ENCODE measurements at places on chromosomes 7 and 10.

DNA sequence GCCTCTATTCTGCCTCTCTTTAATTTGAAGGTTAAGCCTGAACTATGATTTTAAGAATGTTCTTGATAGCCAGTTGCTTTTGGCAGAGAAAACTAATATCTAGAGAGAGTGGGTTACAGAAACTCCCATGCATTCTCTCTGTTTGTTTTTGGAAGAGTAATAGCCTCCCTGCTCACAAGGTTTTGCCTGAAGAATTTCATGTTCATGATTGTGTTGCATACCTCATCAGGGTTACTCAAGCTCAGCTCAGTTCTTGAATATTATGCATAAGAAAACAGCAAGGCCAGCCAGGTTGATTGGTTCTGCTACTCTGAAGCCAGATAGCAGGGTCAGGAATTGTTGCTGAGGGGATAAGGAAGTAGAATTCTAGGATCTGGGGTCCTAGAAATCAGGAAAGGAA, 137.4 kb downstream of the MDFIC start:
- DNase-seq = no peak

GRCh38 chr7:22140578-22140977, 194.9 kb upstream of the CDCA7L start:
- no peak for DNase-seq

GRCh38 chr7:100415448-100415847, 13.1 kb downstream of the ZCWPW1 start:
- DNase-seq = no peak

DNA sequence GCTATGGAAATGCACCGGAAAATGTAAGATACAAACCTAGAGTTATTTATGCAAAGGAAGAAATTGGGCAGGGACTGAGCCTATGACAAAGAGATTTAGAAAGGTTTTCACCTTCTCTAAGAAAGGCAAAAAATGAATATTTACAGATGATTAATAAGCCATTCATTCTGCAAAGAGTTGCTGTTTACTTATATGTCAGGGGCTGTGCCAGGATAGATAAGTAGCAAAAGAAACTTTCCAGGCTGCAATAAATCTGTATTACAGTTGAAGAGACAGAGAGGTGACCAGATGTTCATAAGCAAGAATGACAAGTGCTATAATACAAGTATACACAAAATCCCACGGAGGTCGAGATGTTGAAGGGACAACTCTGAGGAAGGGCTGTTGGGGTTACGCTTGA, 299.6 kb downstream of the CALN1 start:
- DNase-seq = no peak

DNA sequence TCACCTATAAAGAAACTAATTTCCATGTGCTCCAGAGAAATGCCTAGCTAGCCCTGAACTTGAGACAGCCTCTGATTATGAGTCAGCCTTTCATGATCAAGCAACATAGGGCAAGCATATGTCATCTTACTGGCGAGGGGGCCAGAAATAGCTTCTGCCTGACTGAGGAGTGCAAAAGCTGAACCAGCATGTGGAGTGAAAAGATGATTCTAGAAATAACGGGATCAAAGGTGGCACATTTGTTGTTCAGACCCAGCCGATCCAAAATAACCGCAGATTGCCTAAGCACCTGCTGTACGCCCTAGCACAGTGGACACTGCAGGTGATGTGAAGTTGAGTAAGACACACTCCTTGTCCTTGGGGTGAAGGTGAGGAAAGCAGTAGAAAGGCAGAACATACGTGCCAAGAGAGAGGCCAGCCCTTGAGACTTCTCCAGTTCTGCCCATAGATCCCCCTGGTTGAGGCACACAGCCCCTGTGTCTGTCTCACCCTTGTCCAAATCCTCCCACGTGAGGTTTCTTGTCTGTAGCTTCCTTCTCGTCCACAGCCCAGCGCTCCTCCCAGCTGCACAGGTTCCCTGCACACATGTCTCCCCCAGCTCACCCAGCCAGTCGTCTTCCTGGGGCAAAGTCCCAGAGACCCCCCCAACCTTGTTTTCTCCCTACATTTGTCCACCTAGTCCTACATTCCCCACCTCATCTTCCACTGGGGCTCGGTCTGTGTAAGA, 2.8 kb upstream of the BCL7B start:
- no peak for DNase-seq

DNA sequence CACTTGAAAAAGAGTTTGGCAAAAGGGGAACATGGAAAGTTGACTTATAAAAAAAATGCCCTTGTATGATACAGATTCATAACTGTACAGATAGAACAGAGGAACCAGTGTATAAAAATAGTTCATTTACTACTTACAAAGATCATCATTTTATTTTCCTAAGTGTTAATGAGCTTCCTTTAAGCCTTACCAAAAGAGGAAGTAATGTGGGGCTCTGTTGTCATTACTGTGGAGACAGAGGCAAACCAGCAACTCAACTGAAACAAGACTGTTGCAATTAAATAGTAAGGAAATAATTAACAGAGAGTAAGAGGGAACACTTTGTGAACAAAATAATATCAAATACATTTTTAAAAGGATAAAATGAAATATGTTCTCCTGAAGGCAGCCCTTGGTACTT, 526.2 kb upstream of the ADARB2 start:
- no peak for DNase-seq

- DNase-seq = no peak
Observed at GRCh38 chr10:114571316-114571999, 86.6 kb downstream of the ABLIM1 start.

- DNase-seq = no peak
Observed at GRCh38 chr7:7706556-7707172, 11.7 kb downstream of the RPA3 start.

DNA sequence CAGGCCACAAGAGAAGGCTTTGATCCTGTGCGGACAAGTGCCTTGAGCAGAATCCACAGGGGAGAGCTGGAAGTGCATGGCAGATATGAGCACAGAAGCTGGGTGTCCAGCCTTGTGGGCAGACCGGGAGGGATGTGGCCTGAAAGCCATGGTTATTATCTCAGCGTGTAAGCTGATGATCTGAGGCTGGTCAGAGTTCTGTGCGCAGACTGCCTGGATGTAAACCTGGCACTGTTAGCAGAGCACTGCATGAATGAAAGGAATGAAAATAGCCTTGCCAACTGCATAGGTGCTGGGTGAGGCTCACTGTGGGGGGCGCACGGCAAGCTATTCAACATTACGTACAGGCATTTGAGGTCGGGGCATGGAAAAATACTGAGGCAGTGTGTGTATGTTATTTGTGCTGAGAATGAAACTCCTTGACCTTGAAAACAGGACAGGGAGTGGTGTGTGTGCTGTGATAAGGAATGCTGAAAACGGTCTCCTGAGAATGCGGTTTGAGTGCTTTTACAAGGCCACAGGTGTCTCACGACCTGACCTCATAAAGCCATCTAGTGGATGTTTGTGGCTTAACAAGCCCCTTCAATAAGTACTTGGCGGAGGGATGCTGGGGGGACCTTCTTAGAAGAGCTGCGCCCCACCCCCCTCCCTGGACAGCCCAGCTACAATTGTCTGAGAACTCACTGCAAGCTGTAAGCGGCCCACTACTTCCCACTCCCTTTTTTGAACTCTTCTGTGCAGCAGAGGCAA, 18.7 kb downstream of the AKR1C1 start:
- DNase-seq = no peak

DNA sequence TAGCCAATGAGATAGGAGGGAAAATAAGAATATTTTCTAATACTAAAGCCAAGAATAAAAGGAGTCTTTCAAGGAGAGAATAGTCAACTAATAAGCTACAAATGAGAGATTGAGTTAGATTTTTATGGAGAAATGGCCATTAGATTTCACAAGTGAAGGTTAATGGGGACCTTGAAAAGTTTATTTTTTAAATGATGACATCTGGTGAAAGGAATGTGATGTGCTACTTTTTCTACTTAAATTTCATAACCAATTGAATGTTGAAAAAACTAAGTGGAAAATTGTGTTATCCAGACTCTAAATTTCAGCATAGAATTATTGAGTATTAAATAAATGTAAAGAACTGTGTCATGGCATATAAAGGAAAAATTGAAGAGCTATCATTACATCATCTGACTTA, 125.7 kb downstream of the TSPAN12 start:
- no peak for DNase-seq

DNA sequence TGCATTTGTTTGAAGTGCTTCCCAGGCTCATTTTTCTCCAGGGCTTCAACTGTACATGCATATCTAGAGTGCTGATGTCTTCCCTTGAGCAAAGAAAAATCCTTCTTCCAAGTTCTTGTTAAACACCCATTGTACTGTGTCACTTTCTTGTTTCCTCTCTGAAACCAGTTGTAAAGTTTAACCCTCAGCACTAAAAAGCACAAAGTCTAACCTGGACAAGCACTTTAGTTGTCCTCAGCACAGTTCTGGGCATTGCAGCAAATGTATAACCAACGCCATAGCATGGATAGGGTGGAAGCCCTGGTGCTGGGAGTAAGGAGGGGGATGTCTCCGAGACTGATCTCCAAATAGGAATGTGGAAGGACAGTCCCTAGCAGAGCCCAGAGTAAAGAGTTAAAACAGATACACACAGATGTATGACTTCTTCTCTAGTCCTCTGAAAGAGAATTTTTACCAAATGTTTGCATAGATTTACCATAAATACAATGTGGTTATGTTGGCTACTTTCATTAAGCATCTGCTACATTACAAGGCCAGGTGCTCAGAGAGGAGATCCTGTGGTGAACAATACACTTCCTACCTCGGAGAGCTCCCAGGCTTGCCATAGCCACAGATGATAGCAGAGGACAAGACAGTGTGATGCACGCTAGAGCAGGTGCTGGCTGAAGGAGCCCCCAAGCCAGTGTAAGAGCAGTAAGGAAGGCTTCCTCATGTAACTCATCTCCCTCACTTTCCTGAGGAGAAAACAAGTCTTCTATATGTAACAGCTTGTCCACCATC, 57.0 kb downstream of the DNAJC12 start:
- no peak for DNase-seq

DNA sequence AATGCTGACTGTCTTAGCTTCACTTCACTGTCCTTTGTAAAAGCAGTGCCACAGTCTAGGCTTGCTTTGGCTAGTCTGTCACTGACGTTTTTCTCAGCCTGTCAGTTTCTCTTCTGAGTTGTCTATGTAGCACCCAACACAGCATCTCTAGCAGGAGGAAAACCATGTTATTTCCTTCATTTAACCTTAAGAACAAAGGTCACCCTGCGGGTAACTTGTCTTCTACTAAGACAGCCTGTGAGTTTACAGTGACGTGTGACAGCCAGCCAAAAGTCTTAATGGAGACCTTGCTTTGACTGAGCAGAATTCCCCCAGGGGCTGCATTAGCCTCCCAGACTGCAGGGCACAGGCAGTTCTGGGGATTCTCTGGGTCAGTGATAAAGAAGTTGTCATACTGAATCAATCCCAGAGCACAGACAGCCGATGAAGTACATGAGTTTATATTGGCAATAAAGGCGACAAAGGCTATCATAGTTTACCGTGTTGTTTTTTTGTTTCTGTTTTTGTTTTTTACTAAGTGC, 296.0 kb upstream of the KIAA1217 start:
- no peak for DNase-seq

DNA sequence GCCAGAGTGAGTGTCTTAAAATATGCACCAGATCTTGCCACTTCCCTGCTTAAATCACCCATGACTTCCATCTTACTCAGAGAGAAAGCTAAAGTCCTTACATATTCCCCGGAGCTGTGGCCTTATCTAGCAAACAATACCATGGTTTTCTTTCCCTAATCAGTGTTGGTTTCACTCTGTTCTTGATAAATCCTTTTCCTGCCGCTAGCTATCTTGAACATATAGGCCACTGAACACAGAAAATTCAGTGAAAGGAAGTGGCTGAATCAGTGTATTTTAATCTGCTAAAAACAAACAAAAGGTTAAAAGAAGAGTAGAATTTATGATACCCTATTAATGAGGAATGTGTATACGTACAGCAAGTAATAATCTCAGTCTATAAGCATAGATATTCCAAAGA, 42.0 kb upstream of the JAZF1 start:
- DNase-seq = no peak

- DNase-seq = no peak
Observed at GRCh38 chr7:158458096-158458495, 129.5 kb downstream of the PTPRN2 start.

DNA sequence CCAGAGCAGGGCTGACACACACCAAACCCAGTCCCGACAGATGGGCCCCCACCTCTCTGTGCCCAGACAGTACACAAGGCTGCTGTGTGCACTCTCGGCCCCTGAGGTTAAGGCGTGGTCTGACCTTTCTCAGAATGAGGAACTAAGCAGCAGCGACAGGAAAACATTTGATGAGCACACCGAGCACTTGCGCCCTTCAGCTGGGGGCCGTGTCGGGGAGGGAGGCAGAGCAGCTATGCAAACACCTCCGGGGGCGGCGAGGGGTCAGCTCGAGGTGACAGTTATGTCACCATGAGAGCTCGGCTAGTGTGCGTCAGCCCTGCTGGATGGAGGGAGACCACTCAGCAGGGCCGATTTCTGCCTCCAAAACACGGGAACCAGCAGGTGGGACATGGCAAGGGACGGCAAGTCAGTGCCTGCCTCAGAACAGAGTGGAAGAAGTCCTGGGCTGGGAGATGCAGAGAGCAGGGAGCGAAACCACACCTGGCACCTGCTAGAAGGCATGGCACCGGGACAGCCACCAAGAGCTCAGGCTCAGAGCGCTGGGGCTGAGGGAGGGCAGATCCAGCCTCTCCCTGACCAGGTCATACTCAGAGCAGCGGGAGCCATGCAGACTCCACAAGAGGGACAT, 57.4 kb downstream of the CHST15 start:
- DNase-seq = no peak

GRCh38 chr7:80127412-80128160, 7.0 kb upstream of the GNAI1 start:
- no peak for DNase-seq

GRCh38 chr7:138625084-138625848, 75.9 kb downstream of the SVOPL start:
- no peak for DNase-seq

GRCh38 chr7:27883696-27884095, 143.7 kb downstream of the TAX1BP1 start:
- no peak for DNase-seq
